AG04449 (cell line): ENCODE measurements at places on chromosomes 1 and 21.

DNA sequence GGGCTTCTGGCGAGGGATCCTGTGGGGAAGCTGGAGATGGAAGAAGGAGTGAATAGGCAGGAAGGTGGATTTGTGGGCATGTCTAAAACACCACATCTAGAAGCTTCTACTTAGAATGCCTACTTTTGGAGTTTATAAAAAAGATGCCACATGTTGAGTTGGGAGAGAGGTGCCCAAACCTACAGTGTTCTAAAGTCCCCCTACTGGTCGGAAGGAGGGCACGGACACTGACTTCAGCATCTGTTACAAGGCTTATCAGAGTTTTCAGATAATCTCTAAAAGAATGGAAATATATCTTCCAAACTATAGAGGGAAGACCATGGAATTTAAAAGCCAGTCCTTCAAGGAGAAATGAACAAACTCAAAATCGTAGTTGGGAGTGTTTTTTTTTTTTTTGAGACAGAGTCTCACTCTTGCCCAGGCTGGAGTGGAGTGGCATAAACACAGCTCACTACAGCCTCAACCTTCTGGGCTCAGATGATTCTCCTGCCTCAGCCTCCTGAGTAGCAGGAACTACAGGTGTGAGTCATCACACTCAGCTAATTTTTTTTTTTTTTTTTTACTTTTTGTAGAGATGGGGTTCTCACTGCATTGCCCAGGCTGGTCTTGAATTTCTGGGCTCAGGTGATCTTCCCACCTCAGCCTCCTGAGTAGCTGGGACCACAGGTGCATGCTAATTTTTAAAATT, 14.8 kb downstream of the IBA57 start:
- DNase-seq, result no peak

DNA sequence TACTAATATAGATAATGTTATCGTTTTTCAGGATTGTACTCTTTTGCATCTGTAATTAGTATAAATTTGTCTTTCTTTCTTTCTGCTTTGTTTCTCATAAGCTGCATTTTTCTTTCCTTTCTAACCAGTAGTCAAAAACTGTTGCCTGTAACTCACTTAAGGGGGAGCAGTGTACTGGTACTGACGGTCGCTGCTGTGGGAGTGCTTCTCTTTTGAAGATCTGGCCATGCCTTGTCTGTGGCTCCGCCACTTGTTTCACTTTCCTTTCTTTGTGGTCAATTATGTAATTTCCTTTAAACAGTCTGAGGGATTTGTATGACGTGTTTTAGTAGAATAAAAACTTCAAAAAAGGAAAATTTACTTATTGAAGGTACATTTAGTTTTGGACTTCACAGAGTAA, 37.0 kb downstream of the MIA3 start:
- no peak for DNase-seq

DNA sequence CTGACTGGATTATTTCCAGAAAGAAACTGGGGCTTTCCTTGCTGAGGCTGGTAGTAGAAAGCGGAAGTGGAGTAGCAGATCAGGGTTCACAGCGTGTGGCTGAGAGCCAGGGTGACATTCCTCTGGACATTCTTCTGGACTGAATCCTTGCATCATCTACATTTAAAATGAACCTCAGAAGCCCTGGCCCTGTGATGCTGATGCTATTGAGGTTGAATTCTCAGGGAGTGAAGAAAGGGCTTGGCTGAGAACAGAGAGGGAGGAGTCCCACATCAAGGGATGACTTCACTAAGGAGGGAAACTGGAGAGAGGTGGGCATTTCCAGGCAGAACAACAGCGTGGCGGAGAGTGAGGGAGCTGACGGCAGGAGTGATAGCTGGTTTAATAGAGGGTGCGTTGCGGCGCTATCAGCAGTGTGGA, 102.3 kb upstream of the LMO4 start:
- peak; percentile 98 for DNase-seq

GRCh38 chr1:108814343-108815125, 42.4 kb downstream of the AKNAD1 start:
- no peak for DNase-seq

DNA sequence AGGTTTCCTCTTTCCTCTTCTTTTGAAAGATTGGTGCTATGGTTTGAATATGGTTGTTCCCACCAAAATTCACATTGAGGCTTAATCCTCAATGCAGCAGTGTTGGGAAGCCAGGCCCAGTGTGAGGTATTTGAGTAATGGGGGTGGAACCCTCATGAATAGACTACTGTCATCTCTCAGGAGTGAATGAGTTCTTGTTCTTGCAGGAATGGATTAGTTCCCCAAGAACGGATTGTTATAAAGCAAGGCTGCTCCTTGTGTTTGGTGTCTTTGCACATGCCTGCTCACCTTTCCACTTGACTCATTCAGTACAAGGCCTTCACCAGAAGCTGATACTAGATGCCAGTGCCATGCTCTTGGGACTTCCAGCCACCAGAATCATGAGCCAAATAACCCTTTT, 223.2 kb downstream of the BACH1 start:
- no peak for DNase-seq

DNA sequence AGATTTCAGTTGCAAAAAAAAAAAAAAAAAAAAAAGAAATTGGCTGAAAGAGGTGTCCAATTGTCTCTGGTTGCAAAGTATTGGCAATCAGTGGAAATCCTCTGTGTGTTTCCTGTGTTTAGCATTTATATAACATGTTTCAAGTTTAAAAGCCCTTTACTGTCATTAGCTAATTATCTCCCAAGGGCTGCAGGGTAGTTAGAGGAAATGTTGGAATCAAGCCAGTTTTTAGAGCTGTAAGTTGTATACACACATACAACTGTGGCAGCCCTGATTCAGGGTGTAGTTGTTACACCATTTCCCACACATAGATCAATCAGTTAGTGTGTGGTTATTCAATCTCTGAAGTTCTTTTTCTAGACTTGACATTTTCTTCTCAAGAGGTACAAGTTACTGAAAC, 8.9 kb upstream of the ZNF326 start:
- DNase-seq, result no peak
